ENCODE measurements at places on chromosomes 4 and X.
A peak's percentile ranks its signal among the peaks of the same experiment; 100 is the strongest.

DNA sequence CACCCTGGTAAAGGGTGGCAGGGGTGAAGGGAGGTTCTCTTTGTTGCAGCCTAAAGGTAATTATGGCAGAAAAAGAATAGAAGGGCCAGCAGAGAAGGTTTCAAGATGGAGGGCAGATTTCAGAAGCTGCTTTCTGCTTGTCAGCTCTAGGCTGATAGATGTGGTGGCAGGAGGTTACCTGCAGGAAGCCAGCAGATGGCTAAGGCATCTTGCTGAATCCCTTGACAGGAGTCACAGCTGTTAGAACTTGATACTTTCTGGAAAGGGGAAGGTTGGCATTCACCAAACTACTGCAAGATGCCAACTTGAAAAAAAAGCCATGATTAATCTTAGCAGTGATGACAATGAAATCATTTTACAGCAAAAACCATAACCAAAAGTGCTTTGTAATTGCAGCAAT is 69.5 kb upstream of the CBLL2 start:
- DNase-seq, result no peak

GRCh38 chrX:22186165-22186564 is 86.5 kb upstream of the CBLL2 start:
- DNase-seq, result no peak

DNA sequence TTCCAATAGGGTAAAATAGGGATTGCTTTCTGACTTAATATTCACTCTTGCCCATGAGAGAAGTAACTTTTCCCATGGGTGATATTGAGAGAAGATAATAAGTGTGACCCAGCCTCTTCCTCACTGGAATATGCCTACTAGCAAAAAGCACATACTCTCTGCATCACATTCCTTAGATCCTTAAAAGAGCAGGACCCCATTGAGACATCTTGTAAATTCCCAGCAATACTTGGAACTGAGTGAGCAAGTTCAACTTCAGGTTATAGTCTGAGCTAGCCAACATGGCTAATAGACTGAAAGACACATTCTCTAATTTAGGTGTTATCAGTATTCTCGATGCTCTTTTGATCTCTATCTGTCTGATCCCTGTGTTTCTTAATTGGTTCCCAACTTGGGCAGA is 1372.3 kb downstream of the STIM2 start:
- DNase-seq, result no peak

DNA sequence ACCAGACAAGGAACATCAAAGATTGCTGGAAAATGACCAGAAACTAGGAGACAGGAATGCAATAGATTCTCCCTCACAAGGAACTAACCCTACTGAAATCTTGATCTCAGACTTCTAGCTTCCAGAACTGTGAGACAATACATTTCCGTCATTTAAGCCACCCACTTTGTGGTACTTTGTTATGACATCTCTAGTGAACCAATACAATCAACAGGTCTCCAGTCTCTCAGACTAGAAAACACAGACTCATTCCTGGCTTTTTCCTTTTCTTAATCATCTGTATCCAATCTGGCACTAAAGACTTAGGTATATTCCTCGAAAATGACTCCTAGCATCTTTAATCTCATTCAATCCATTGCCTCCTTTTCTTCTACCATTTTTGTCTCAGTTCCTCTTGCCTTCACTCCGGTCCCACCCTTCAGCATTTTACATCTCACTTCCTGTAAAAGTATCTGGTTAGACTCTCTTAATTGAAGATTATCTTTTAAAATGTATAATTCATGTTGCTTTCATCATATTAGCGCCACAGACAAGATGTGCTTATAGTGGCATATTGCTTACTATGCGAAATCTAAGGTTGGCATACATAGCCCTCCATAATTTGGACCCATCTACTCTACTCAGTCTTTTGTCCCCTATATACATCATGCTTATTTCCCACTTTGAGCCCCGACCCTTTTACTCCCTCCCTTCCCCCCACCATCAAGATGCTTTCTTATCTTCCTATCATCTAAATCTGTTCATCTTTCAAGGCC is 250.0 kb downstream of the ENOX2 start:
- no peak for DNase-seq

DNA sequence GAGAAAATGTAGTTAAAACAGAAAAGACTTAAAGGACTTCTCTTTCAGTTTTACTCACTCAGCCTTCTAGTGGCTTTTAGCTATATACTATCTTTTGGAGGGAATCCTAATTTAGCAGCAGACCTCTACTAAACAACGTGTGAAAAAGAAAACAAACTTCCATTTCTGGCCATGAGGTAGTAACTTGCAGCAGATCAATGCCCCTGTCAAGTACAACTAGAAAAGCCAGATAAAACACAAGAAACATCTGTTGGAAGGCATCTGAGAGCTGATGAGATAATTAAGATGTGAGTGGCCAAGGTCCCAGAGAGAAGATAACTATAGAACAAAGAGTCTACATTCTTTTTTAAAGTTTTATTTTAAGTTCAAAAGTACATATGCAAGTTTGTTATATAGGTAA is 101.7 kb downstream of the CORIN start:
- DNase-seq, result no peak

GRCh38 chr4:118076958-118077766 is 42.9 kb downstream of the NDST3 start:
- peak; percentile 1 for DNase-seq

- no peak for DNase-seq
Observed at GRCh38 chr4:154625971-154626370, 13.5 kb upstream of the FGG start.

DNA sequence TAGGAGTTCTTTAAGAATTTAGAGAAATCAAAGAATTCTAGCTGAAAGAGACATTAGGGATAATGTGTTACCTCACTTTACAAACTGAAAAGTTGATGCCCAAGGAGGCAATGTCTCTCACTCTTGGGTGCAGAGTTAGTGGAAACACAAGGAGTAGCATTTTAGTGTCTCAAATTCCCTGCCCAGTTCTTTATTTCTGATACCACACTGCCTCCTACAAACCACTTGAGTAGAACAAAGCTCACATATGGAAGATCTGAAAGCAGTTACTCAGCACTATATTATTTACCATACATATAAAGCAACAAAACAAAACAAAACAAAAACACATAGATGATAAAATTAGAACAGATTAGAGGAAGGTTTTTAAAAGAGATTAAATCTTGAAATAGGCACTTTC is 124.2 kb downstream of the REELD1 start:
- no peak for DNase-seq

DNA sequence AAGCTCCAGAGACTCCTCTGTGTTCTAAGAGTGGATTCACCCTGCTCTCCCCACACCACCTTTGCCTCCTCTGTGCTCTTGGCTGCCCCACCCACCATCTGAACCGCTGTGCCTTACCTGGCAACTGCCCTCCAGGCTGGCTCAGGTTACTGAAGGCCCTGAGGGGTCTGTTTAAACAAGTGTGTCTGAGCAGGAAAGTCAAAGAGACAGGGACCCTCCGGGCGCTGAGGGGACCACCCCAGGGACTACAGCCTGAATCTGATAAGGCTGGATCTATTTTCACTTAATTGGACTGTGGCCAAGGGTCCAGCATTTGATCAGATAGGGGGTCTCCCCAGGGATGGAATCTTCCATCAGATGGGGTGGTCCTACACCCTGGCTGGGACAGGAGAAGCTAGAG is 10.4 kb upstream of the MSX1 start:
- DNase-seq, result no peak

GRCh38 chrX:108516184-108516583 is 76.5 kb downstream of the COL4A5 start:
- DNase-seq, result no peak

- no peak for DNase-seq
Observed at GRCh38 chrX:38363046-38363445, 10.6 kb downstream of the OTC start.

DNA sequence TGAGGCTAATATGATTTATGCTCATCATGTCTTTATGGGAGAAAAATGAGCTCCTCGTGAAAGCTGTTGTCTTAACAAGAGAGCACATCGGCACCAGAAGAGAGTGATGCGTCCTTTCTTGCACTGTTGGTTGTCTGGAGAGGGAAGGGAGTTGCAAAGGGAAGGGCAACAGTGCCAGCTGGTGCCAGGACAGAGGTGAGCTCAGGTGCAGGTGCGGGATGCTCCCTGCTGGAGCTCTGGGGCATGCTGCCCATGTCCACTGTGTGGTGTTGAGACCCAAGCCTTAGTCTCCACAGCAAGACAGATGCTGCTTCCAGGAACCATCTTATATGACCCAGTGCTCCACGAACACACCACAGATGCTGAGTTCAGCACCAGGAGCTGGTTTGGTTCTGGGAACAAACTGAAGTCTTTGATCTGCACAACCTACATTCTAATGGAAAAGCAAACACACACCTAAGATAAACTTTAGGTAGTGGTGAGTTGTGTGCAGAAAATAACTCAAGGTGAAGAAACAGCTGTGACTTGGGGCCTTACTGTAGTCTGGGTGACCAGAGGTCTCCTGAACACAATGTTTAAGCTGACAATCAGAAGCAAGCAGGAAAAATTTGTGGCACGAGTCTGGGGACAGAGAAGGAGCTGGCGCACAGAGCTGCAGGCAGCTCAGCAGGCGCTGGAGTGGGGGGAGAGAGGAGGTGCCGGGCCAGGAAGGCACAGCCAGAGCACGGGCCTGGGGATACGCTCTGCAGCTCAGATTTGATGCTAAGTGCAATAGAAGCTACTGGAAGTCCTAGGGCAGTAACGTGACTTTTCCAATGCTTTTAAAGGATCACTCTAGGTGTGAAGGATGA is 73.2 kb downstream of the HAUS3 start:
- DNase-seq, result peak; percentile 14

DNA sequence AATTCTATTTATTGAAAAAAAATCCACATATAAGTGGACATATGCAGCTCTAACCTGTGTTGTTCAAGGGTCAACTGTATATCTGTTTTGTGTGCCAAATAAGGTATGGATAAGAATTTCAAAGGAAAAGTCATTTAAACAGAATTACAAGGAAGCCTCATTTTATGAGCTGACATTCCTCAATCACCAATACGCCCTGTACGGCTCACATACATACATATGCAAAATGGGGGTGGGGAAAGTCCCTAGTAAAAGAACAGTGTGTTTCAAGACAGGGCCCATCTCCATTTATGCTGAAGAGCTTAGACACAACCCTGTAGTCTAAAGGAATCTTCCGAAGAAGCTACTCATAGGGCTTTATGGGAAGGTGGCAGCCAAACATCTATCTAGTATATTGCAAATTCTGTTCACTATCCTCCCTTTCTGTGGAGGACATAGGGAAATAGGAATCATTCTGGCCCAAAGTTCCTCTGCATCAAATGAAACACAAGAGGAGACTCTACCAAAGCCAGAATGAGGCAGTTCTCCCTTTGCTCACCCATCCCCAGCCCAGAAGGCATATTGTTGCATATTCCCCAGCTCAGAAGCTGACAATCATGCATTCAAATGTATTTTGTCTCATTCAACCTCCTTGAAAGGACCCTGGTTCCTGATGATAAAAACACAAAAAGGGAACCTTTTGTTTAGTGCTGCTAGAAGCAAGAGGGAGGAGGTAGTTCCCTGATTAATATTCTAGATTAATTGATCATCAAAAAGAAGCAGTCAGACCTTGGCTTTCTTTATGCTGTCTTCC is 13.7 kb upstream of the ZBTB33 start:
- DNase-seq, result no peak

GRCh38 chr4:139241086-139241783 is 38.8 kb downstream of the MGARP start:
- no peak for DNase-seq

GRCh38 chr4:92101737-92102172 is 202.0 kb upstream of the GRID2 start:
- no peak for DNase-seq

GRCh38 chrX:101164766-101165590 is 54.6 kb upstream of the DRP2 start:
- no peak for DNase-seq

GRCh38 chrX:1444561-1445500 is 7.9 kb downstream of the ASMTL start:
- DNase-seq, result no peak

- no peak for DNase-seq
Observed at GRCh38 chr4:121789960-121790829, 10.9 kb upstream of the EXOSC9 start.

DNA sequence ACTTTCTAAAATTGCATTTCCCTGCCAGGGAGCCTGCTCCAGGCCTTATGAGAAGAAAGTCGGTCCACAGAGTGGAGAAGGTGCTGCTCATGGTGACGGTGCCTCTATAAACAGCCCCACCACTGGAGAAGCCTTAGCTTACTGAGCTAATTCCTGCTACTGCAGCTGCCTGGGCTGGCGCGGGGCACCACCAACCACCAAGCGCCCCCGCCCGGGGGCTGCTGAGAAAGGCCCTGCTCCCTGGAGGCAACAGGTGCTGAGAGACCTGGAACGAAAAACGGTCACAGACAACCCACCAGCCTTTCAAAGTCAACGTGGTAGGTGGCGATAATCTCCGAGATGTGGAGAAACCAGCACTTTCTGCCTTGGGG is 2.9 kb downstream of the HCFC1 start:
- DNase-seq, result no peak

GRCh38 chr4:102094481-102094880 is 250.8 kb downstream of the SLC39A8 start:
- no peak for DNase-seq

DNA sequence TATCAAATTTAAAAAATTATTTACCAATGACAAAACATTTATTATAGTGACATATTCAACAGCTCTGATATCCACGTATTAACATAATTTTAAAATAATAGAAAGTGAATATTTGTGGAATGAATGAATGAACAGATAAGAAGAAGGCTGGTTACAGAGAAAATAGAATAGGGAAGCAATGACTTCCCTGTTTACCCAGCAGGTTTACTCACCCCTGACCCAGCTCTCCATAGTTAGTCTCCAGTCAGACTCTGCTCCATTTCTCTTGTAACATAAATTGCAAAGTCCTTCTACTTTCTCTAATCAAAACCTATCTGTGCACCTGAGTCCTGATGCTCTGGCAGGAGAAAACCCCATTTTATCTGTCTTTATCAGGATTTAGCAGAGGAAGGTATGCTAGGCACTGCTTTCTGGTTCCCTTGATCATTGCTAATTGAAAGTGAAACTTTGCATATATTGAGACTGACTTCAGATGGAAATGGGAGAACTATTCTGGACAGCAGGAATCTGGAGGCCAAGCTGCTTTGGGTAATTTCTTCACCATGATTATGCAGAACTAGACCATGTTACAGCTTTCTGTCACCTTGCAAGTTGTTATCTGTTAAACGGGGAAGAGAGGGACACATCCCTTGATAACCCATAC is 363.0 kb downstream of the FAT4 start:
- DNase-seq, result no peak

DNA sequence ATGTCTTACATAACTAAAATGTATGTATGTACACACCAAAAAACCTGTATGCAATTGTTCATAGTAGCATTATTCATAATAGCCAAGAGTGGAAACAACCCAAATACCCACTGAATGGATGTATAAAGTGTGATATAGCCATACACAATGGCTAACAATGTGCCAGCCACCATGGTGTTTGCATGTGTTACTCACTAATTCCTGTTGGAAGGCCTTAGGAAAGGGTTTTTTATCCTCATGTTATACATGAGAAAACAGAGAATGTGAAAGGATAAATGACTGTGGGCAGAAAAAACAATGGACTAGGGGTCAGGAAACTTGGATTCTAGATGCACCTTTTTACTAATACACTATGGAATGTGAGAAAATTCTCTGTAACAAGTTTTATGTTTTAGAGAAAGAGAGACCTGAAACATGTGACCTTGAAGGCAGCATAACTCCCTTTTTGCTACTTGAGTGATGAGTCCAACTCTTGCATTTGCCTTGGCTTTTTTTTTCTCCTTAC is 55.7 kb downstream of the TIGD2 start:
- DNase-seq, result no peak

All from LNCaP clone FGC (cell line).